Right lung (tissue), 10 donors: ENCODE measurements at places on chromosomes 4 and X. TPM values are rescaled to one million over a fixed set of nuclear protein-coding genes. Genes with fewer than 3 reads are reported as not detected.

DNA sequence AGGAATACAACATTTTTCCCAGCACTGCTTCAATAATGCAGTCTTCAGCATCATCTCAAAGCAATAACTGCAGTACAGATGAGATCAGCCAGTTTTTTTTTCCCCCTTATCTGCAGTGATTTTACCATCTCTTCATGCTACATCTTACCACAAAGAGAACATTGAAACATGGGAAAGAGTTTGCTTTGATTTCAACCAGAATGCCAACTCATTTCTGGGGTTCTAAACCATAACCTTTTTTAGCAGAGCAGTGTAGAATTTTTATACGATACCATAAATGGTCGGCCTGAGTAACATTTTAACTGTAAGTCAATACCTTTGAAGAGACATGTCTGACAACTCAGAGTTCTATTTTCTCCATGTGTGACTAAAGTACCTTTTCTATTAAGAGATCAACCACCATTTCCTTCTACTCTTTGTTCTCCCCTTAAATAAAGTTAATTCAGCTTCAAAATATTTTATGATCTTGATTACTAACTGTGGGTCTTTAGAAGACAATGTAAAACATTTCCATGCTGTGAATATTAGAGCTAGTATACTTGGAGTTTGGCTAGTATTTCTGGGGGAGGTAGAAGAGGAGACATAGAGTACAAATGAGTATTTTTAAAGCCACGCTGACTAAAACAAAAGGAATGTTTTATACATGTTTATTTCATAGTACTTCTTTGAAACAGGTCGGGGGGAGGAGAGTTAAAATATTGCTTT is 69.1 kb downstream of the TET2 start:
- no peak for DNase-seq

- no peak for DNase-seq
These were observed 78.0 kb upstream of the CLNK start for GRCh38 chr4:10762561-10762960.

DNA sequence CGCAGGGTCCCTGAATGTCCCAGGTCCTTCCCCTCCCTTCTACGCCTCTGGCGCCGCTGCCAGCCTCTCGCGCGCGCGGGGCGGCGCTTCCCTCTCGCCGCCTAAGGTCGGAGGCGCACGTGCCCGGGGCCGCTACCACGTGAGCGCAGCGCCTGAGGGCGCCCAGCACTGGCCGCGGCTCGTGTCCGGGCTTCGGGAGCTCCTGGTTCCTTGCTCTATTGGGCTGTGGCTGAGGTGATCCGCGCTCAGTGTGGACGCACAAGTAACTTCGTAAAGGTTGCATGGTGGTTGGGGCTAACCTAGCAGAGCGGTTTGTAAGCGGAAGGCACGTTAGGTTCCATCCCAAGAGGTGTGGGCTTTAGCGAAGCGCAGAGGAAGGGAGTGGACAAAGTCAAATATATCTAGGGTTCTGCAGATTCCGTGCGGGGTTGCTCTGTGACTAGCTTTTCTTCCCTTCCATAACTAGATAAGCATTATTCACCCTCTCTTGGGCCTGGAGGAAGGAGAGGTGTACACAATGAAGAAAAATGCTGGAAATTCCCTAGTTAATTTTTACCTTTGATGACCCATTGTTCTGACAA is 1.8 kb downstream of the TLL1 start:
- peak; percentile 20 for DNase-seq

GRCh38 chr4:190019023-190019858 is 7.8 kb downstream of the FRG2 start:
- no peak for DNase-seq

GRCh38 chr4:165111906-165112367 is 723 bp downstream of the TMEM192 start:
- no peak for DNase-seq

- DNase-seq, result no peak
These were observed 167.8 kb upstream of the LDB2 start for GRCh38 chr4:17066236-17066635.

- DNase-seq, result no peak
These were observed 4.5 kb downstream of the PLXNB3 start for GRCh38 chrX:153768311-153769157.

GRCh38 chrX:34238896-34239295 is 106.8 kb upstream of the FAM47A start:
- DNase-seq, result no peak

GRCh38 chr4:129167640-129168260 is 71.8 kb downstream of the C4orf33 start:
- DNase-seq, result peak; percentile 3

GRCh38 chrX:81378560-81378959 is 176.7 kb downstream of the SH3BGRL start:
- no peak for DNase-seq

DNA sequence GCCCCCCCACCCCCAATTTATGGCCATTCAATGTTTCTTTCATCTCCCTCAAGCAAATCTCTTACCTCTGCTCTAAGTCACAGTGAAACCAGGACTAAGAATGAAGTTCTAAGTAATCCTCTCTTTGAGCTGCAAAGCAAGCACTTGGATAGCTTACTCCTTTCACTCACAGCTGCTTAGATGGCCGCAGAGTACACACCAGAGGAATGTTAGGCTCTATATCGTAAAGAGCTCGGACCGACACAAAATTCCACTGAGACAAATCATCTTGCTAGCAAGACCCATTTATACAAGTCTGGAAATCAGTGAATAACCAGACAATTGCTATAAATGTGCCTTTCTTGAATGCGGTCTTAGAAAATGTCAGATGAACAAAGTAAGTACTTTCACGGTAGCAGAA is 135.0 kb downstream of the IDS start:
- no peak for DNase-seq

DNA sequence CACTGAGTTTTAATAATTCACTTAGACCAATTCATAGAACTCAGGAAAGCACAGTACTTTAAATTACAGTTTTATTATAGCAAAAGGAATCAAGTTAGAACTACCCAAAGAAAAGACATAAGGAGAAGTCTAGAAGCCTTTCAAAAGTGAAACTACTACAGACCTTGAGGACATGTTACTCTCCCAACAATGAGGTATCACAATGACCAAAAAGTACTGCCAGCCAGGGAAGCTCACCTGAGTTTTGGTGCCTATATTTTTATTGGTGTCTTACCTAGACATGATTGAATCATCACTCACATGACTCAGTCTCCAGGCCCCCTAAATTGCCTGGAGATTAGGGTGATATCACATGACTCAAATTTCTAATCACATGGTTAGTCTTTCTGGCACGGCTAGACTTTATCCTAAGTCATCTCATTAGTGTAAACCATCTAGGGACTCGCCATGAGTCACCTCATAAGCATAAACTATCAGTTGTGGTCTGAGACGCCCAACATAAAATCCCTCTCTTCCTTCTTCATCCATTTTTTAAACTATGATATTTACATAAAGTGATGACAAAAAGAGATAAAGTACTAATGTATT is 372.3 kb downstream of the TMA16 start:
- no peak for DNase-seq

GRCh38 chrX:44903830-44904530 is 31.0 kb downstream of the KDM6A start:
- DNase-seq, result no peak

DNA sequence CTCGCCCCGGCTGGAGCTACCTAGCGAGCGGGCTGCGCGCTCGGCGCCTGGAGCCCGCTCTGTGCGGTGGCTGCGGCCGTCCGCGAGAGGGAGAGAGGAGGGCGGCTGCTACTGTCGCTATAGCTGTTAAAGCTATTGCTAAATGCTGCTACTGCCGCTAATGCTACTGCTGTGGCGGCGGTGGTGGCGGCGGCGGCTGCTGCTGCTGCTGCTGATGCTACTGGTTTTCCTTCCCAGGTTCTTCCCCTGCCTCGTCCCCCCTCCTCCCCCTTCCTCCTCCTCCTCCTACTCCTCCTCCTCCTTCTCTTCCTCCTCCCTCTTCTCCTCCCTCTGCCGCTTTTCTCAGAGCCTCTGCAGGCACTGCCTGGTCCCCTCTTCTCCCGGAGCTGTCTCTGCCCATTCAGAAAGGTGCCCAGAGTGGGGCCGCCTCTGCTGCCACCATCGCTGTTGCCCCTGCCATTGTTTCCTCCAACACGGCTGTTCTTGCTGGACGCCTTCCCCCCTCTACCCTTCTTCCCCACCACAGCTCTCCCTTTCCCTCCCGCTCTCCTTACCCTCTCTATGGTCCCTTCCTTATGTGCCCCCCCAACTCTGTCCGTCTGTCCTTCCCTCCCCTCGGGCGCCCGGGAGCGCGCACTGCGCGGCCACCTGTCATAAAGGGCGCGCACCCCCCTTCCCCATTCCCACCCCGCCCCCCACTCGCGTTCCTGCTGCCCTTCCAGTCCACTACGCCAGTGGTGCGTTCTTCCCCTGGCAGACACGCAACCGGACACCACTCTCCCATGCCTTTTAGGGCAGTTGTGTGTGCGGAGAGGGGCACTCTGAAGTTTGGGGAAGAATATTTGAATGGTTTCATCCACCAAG is at the start of gene NEXMIF:
Gene NEXMIF (minus strand): TSS at position 228 of the 864 bp plus-strand sequence.
- peak; percentile 30 for DNase-seq

DNA sequence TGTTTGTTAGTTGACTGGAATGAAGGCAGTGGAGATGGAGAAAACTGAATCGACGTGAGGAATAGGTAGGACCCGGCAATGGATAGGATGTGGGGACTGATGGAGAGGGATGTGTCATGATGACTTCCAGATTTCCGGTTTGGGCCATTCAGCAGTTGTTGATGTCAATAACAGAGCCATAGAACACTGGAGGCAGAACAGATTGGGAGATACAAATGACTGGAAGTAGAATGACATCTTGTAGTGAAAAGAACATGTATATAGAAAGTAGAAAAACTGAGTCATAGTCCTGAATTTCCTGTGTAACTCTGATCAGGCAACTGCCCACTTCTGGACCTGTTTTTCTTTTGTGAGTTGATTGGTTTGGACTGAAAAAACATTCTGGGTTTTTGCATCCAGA is 24.5 kb downstream of the CETN2 start:
- no peak for DNase-seq

- DNase-seq, result no peak
These were observed 110.7 kb downstream of the TMEM47 start for GRCh38 chrX:34546366-34546765.

DNA sequence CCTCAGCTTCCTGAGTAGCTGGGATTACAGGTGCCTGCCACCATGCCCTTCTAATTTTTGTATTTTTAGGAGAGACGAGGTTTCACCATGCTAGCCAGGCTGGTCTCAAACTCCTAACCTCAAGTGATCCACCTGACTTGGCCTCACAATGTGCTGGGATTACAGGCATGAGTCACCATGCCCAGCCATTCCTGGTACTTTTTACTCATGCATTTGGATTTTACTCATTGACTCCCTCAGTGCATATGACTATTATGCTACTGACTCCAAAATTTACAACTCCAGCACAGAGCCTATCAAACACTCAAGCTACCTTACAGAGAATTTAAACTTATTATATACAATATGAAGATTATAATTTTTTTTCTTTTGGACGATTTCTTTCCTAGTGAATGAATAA is 199.9 kb downstream of the CXXC4 start:
- DNase-seq, result no peak

GRCh38 chr4:98997166-98997565 is 1.6 kb downstream of the METAP1 start:
- DNase-seq, result no peak

GRCh38 chrX:107547621-107548020 is 80.7 kb upstream of the PRPS1 start:
- DNase-seq, result no peak

GRCh38 chr4:151901631-151902030 is 140.8 kb upstream of the GATB start:
- DNase-seq, result no peak

DNA sequence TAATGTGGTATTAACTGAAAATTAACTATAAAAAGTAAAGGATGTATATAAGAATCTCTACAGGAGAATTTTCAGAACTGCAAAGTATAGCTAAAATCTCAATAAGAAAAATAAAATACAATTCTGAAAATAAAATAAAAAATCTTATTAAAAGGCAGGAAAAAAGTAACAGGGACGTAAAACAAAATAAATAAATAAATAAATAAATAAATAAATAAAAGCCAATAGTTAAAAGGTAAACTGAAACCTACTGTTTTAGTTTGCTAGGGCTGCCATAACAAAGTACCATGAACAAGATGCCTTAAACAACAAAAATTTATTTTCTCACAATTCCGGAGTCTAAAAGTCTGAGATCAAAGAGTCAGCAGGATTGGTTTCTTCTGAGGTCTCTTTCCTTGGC is 140.6 kb downstream of the SPANXA1 start:
- no peak for DNase-seq

The PHKA2 gene
- 44.1 TPM for polyA plus RNA-seq

The MAGEB1 gene
- not detected for polyA plus RNA-seq

The MXD4 gene
- 76.5 TPM for polyA plus RNA-seq

The P2RY10 gene
- 0.50 TPM for polyA plus RNA-seq

The VCX3A gene
- polyA plus RNA-seq, result 0.29 TPM

The GRIA2 gene
- 0.83 TPM for polyA plus RNA-seq
